ENCODE measurements at places on chromosomes 1 and 21. TPM values are rescaled to one million over a fixed set of nuclear protein-coding genes. Genes with fewer than 3 reads are reported as not detected.

- H3K4me1 ChIP-seq = peaks cover 16% of the 10 kb centered on the region
- no peak overlapping the region for H3K27ac ChIP-seq
- DNase-seq = no peak
- peaks cover 11% of the 10 kb centered on the region for H3K36me3 ChIP-seq
- H3K27me3 ChIP-seq = no peaks in the 10 kb centered on the region
Observed at GRCh38 chr1:31595836-31596736, 19.8 kb downstream of the TINAGL1 start.

DNA sequence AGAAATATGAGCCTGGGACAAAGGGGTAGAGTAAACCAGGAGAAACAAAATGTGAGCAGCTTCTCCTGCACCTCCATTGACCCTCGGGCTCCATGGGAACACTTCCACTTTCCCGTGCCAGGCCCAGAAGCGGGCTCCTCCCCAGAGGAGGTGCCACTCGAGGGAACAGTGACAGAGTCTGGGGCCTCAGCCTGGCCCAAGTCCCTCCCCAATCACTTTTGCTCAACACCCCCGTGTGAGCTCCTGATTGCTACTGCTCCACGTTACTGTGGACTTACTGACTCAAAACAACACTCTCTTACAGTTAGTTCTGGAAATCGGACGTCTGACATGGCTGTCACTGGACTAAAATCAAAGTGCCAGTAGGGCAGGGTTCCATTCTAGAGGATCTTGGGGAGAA is 17.7 kb upstream of the KLHDC7A start:
- peaks cover 35% of the 10 kb centered on the region for H3K27me3 ChIP-seq
- no peaks in the 10 kb centered on the region for H3K36me3 ChIP-seq
- no peak overlapping the region for H3K27ac ChIP-seq
- H3K4me3 ChIP-seq = no peak overlapping the region
- DNase-seq = no peak

DNA sequence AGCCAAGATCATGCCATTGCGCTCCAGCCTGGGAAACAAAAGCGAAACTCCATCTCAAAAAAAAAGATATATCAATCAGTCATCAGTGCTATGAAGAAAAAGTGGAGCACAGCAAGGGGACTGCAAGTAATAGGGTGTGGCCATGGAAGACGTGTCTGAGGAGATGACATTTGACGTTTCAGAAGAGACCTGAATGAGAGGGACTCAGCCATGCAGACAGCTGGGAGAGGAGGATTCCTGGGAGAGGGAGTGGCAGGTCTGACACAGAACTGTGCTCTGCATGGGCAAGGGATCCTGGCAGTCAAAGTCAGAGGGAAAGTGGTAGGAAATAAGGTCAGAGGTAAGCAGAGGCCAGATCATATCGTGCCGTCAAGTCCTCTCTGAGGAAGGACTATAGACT is 3.3 kb downstream of the LAX1 start:
- H3K4me3 ChIP-seq = peak overlapping the region; percentile 43
- H3K36me3 ChIP-seq = no peaks in the 10 kb centered on the region
- H3K4me1 ChIP-seq = peaks cover 23% of the 10 kb centered on the region
- H3K27ac ChIP-seq = peak overlapping the region; percentile 22

GRCh38 chr21:25893191-25893590 is 158.4 kb downstream of the GABPA start:
- H3K36me3 ChIP-seq = peaks cover 31% of the 10 kb centered on the region
- no peak overlapping the region for H3K27ac ChIP-seq
- no peak overlapping the region for H3K4me3 ChIP-seq

- DNase-seq = no peak
- no peak overlapping the region for H3K4me3 ChIP-seq
- peaks cover 34% of the 10 kb centered on the region for H3K4me1 ChIP-seq
Observed at GRCh38 chr1:153356392-153357075, 1.1 kb upstream of the S100A9 start.

DNA sequence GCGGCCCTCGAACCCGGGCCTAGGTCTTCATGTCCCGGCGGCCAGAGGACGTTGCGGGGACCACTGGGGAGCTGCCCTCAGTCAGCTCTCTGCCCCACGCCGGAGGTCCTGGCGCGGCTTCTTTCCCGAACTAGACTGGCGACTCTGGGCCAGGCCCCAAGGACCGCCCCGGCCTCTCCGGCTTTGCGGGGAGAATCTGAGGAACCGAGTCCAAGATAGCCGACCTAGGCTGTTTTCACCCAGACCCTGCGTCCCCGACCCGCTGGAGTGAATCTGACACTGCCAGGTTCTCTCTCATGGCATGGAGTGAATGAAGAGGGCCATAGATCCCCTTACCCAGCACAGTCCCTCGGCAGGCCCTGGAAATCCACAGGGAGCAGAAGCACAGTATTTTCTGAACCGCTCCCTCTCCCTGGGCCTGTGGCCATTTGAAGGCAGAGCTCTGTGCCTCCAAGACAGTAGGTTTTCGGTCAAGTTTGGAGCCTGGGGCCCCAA is 9.9 kb upstream of the BARHL2 start:
- peaks cover 47% of the 10 kb centered on the region for H3K27me3 ChIP-seq
- H3K36me3 ChIP-seq = peaks cover 8% of the 10 kb centered on the region
- H3K4me3 ChIP-seq = no peak overlapping the region
- H3K27ac ChIP-seq = no peak overlapping the region
- H3K4me1 ChIP-seq = peaks cover 8% of the 10 kb centered on the region
- no peak for DNase-seq

DNA sequence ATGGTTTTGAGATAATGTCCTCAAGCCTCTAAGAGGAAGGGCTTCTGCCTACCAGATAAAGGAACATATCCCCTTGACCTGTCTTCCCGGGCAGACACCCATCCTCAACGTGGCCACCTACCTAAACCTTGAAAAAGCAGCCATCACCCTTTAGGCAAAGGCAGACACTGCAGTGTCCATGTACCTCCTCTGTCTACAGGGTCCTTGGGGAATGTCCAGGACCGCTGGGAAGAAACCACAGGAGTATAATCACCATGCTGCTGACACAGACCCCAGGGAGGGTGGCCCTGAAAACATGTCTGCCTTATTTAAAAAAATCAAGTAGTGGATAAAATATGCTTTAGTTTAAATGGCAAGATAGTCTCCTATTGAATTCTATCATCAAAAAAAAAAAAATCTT is 16.6 kb downstream of the BCAR3 start:
- peaks cover 9% of the 10 kb centered on the region for H3K36me3 ChIP-seq
- H3K27ac ChIP-seq = peak overlapping the region; percentile 95
- DNase-seq = no peak
- H3K4me1 ChIP-seq = peaks cover 53% of the 10 kb centered on the region

- H3K36me3 ChIP-seq = peaks cover 80% of the 10 kb centered on the region
- H3K4me1 ChIP-seq = peaks cover 2% of the 10 kb centered on the region
- DNase-seq = no peak
Observed at GRCh38 chr1:224425279-224425884, 9.2 kb downstream of the WDR26 start.

DNA sequence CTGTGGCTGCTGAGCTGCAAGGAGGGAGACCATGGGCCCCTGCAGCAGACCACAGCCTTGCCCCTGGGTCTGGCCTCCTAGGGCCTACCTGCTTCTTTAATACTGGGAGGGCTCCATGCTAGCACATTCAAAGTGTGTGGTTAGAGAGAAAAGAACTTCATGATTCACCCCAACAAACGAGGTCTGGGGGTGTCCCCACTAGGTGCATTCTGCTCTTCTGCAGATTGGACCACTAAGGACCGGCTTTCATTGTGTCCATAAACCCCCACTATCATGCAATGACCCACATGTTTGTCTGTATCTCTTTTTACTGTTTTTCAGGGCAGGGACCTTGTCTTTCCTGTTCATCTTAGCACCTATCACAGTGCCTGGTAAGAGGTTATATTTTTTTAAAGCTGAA is 185.4 kb downstream of the OMA1 start:
- no peak overlapping the region for H3K27ac ChIP-seq
- no peaks in the 10 kb centered on the region for H3K36me3 ChIP-seq
- peaks cover 8% of the 10 kb centered on the region for H3K4me1 ChIP-seq
- peaks cover 67% of the 10 kb centered on the region for H3K27me3 ChIP-seq

DNA sequence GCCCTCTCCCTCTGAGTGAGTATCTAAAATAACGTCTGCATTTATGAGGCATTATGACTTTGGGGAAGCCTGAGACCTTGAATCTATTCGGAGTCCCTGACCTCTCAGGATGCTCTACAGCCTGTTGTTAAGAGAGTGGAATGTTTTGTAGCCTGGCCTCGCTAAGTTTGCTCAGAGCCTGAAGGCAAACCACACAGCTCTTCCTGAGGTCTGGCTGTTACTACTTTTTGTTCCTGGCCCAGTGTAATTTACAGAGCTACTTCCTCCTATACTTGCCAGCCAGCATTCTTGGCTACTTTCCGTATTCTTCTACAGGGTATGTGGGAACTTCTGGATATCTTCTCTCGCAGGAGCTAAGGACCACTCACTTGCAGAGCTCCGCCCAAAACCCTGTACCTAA is 3.6 kb upstream of the ZMYM4 start:
- peak overlapping the region; percentile 19 for H3K4me3 ChIP-seq
- peaks cover 37% of the 10 kb centered on the region for H3K4me1 ChIP-seq
- DNase-seq = peak; percentile 33
- peaks cover 23% of the 10 kb centered on the region for H3K36me3 ChIP-seq
- no peaks in the 10 kb centered on the region for H3K27me3 ChIP-seq

GRCh38 chr1:64472040-64472376 is 2.1 kb downstream of the CACHD1 start:
- DNase-seq = no peak
- no peak overlapping the region for H3K27ac ChIP-seq
- H3K27me3 ChIP-seq = peaks cover 50% of the 10 kb centered on the region
- H3K4me3 ChIP-seq = peak overlapping the region; percentile 86
- H3K4me1 ChIP-seq = peaks cover 38% of the 10 kb centered on the region
- H3K36me3 ChIP-seq = peaks cover 26% of the 10 kb centered on the region

DNA sequence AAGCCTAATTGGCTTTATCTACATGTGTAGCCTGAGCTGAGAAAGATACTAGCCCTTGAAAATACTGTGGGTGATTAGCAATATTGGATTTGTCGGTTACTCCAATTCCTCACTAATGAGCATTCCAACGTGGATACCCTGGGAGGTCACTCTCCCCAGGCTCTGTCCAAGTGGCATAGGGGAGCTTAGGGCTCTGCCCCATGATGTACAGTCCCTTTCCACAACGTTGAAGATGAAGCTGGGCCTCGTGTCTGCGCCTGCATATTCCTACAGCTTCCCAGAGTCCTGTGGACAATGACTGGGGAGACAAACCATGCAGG is 2.6 kb downstream of the RCC1 start:
- H3K4me1 ChIP-seq = peaks cover 33% of the 10 kb centered on the region
- H3K36me3 ChIP-seq = peaks cover 85% of the 10 kb centered on the region
- H3K4me3 ChIP-seq = peak overlapping the region; percentile 96
- no peak for DNase-seq
- no peaks in the 10 kb centered on the region for H3K27me3 ChIP-seq
- peak overlapping the region; percentile 98 for H3K27ac ChIP-seq

GRCh38 chr1:25117233-25117823 is 115.0 kb downstream of the SYF2 start:
- peaks cover 34% of the 10 kb centered on the region for H3K27me3 ChIP-seq
- no peak overlapping the region for H3K4me3 ChIP-seq

DNA sequence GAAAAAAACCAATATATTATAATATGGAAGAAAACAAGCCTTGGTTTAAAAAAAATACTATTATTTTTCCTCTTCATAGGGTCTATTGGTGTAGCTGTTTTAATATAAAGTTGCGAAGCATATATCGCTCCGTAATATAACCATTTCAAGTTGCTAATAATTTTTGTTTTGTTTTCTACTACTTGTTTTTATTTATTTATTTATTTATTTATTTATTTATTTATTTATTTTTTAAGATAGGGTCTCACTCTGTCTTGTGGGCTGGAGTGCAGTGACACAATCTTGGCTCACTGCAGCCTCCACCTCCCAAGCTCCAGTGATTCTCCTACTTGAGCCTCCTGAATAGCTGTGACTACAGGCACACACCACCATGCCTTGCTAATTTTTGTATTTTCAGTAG is 46.4 kb downstream of the PRDM2 start:
- no peaks in the 10 kb centered on the region for H3K4me1 ChIP-seq
- peaks cover 22% of the 10 kb centered on the region for H3K36me3 ChIP-seq
- H3K27ac ChIP-seq = no peak overlapping the region
- DNase-seq = no peak
- no peaks in the 10 kb centered on the region for H3K27me3 ChIP-seq

- no peak overlapping the region for H3K4me3 ChIP-seq
- no peaks in the 10 kb centered on the region for H3K27me3 ChIP-seq
- H3K4me1 ChIP-seq = no peaks in the 10 kb centered on the region
- DNase-seq = no peak
- H3K27ac ChIP-seq = no peak overlapping the region
Observed at GRCh38 chr1:235553112-235553551, 48.9 kb upstream of the B3GALNT2 start.

DNA sequence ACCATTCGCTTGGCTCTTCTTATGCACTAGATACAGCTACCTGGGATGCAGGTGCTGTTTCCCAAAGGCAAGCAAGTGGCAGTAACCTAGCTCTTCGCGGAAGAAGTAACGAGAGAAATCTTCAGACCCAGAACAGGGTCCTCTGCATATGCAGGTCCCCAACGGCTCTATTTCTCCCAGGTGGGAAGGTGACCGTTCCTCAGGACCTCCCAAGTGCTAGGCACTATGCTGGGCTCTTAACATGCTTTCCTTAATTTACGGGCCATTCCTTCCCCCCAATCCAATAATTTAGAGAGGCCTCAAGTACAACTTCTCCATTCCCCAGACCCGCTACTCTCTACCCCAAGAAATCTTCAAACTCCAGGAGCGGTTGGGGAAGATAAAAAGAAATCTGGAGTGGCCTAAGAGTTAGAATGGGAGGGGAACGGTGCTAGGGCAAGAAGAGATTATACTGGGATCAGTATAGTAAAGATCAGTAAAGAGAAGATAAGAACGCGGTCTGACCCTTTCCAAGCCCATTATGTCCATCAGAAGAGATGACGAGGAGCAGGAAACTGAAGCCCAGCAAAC is 410 bp downstream of the TXNDC12 start:
- H3K36me3 ChIP-seq = peaks cover 76% of the 10 kb centered on the region
- DNase-seq = no peak
- H3K4me1 ChIP-seq = peaks cover 40% of the 10 kb centered on the region
- peak overlapping the region; percentile 83 for H3K27ac ChIP-seq

The CCDC181 gene
- total RNA-seq = 0.71 TPM

The SYT6 gene
- total RNA-seq = not detected

The FNDC10 gene
- total RNA-seq = 4.7 TPM

The TRNP1 gene
- 277 TPM for total RNA-seq

All from Calu3 (cell line).